NCI-H510A (cell line): ENCODE measurements at places on chromosomes 12 and 14.

DNA sequence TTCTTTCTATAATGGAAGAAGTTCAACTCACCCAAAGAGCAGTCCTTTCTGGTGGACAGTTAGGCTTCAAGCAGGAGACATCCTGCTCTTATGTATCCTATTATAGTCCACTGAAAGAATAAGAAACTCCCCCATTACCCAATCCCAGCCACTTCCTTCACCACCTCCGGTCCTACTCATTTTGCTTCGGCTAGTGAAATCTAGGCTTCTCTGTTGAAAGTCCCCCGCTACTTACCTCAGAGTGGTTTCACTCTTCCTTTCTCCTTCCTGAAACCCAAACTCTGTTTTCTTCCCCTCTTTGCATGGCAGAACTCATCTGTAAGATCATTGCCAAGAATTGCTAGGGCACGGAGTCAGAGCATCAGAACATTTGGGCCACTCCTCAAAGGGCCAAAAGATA, at the start of gene GPR84:
GPR84 (minus strand) TSS at position 74 of the 400 bp plus-strand sequence. CDS start 635 bp downstream, outside the sequence.
- no peak for DNase-seq

DNA sequence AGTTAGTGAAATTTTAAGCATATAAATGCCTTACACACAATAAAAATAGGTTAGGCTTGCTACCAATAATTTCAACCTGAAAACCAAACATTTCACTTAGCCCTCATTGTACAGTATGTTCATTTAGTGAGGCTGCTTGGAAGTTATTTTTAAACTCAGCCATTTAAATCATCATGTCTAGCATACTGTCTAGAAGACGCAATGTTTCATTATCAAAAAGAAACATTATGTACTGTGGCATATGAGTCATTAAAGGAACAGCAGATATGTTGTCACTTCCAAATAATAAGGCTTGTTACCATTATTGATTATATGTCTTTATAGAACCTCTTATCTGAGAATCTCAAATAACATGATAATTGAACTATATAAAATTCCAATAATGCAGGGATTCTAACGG, 304.7 kb downstream of the RMST start:
- no peak for DNase-seq

DNA sequence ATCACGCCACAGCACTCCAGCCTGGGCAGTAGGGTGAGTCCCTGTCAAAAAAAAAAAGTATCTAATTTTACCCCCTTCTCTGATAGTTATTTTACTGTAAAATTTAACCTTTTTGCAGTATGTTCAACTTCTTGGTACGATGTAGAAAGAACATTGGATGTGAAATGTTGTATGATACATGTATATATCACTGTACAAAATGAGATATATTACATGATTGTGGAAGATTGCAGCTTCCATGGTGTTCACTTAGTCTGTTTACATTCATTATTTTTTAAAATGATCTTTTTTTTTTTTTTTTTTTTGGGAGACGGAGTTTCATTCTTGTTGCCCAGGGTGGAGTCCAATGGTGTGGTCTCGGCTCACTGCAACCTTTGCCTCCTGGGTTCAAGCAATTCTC, 9.0 kb downstream of the SP1 start:
- DNase-seq = no peak

- DNase-seq = no peak
These were observed 40.6 kb downstream of the C12orf42 start for GRCh38 chr12:103455020-103455763.

DNA sequence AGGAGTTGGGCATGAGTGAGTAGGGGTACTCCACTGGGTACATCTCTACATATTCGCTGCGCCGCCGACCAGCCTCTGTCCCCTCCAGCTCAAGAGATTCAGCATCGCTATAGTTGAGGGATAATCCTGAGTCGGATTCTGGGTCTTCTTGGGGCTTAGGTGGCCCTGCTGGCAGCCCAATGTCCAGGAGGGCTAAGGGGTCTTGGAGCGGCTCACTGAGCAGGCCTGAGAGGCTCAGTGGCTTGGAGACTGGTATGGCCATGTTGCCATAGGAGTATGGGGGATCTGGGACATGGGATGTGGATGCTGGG, 7.9 kb downstream of the NFE2 start:
- DNase-seq = no peak

- DNase-seq = no peak
These were observed 164.1 kb downstream of the EPS8 start for GRCh38 chr12:15625075-15625474.

DNA sequence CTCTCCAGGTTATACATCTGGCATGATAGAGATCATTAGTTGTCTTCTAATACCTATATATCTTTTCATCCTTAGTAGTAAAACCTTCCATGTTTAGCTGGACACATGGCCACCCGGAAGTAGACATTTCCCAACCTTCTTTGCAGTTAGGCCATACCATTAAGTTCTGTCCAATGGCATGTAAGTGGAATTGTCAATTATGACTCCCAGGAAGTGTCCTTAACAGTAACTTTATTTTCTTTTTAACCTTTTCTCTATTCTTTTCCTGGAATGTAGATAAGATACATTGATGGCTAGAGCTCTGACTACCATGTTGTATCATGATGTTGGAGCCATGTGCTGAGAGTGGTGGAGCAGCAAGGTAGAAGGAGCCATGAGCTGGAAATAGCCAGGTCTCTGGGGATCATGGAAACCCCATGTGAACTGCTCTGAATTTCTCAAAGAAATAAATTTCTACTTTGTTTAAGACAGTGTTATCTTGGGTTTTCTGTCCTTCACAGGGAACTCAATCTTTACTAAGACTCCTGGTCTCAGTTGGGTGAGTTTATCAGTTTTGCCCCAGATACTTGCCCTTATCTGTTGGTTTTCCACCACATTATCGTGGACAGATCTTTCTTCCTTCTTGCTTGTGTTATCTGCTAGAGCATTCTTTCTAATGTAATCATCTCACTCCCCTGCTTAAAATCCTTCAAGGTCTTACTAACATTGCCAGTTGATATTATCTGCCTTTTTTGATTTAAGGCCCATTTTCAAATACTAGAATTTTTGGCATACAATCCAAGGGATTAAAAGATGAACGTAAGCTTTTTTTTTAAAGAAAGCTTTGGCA, 5.1 kb upstream of the LTA4H start:
- no peak for DNase-seq

DNA sequence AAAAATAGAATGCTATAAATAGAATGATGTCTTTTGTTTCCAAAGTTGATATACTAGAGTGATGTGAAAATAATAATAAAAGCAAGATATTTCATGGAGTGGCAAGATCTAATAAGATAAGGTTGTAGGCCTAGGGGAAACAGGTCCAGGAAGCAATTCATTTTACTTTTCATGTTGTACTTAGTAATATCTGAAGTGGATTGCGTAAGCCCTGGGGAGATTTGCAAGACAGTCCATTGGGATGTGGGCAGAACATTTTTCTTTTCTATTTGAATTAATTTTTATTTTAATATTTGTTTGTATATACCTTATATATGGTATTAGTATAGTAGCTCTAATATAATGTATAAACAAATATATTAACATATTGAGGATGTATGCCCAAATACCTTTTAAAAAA, 7.5 kb downstream of the NUBPL start:
- DNase-seq = no peak

DNA sequence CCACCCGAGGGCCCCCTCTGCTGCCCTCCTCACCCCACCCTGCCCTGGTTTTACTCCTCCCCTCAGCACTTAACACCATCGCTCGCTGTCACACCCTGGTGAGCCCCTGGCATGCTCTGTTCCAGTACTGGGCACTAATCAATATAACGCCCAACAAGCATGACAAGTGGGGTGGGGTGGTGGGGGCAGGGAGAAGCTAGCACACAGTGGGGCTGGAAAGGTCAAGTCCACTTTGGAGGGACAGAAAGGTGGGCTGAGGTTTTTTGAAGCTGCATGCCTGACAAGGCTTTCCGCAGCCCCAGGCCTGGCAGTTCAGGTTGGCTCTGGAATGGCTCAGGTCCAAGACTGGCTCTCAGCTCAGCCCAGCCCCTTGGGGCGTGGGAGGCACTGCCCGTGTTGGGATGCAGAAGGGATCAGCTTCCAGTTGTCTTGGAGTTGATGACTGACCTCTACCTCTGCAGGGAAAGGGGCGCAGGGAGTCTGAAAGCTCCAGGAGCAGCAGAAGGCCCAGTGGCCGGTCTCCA, 34.1 kb downstream of the PLEKHG3 start:
- no peak for DNase-seq

DNA sequence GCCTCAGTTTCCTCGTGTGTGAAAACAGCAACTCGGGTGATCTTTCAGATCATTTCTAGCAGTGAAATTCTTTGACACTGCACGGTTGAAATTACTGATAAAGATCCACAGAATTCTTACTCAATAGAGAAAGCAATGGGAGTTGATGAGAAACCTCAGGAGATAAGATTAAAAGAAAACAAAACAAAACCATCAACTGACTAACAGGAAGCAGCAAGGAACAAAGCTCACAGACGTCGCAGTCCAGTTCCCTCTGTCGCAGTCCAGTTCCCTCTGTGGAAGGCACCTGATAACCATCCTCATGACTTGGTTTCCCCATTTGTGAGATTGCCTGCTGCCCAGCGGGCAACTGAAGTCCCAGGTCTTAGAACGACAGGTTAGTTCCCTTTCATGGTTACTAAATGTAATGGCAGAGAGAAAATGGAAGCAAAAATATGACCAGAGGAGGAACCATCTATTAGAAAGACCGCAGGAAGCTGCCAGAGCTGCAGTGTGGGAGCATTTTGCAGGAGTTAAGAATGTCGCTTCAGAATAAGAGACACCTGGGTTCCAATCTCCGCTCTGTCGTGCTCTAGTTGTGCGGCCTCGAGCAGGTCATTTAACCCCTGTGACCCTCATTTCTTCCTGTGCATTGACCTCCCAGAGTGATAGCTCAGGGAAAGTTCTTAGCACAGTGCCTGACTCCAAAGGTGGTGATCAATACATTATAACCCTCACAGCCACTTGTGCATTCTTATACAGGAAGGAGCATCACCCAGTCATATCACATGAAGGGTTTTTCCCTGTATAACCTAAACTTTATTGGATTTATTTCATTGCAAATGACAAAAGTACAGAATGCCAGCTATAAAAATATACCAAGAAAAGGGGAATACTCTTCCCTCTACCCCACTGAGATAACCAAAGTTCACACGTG, 5.1 kb upstream of the MED13L start:
- no peak for DNase-seq

- no peak for DNase-seq
These were observed 364.9 kb upstream of the GARIN6 start for GRCh38 chr12:99282624-99283023.

DNA sequence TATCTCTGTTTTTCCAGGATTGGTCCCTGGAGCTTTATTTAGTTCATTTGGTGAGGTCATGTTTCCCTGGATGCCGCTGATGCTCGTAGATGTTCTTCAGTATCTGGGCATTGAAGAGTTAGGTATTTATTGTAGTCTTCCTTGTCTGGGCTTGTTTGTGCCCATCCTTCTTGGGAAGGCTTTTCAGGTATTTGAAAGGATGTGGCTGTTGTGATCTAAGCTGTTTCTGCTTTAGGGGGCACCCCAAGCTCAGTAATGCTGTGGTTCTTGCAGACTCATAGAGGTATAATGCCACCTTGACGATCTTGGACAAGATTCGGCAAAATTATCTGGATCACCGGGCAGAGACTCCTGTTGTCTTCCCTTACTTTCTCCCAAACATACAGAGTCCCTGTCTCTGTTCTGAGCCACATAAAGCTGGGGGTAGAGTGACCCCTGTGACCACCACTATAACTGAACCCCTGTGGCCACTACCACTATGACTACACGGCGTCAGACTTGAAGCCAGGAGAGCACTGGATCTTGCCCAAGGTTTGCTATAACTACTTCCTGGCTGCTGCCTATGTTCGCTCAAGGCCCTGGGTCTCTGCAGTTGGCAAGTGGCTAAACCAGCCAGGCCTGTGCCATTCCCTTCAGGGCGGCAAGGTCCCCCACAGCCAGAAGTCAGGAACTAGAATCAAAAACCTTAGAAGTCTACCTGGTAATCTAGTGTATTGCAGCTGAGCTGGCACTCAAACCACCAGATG, 40.9 kb downstream of the FGD4 start:
- DNase-seq = no peak

GRCh38 chr14:62123961-62124360, 361.7 kb downstream of the SNAPC1 start:
- DNase-seq = no peak

GRCh38 chr12:77384941-77385340, 319.6 kb upstream of the E2F7 start:
- DNase-seq = no peak

- DNase-seq = no peak
These were observed 128.9 kb upstream of the SOX5 start for GRCh38 chr12:24078318-24078765.

GRCh38 chr14:67331368-67332125, 28.1 kb downstream of the ATP6V1D start:
- DNase-seq = no peak

DNA sequence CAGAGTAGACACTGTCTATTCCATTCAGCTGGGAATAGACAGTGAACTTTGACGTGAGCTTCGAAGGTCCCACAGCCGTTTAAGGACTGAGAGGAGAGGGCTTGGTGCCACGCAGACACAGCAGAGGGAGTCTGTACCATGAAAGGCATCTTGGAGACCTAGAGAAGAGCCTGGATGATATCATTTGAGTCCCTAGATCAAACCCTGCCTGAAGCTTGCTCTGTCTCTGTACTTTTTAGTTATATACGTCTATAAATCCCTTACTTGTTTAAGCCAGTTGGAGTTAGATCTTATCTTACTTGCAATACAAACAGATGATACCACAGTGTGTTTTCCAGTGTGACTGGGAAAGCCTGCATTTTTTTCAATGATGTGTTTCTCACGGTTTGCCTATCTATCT, 128.9 kb upstream of the RTL1 start:
- no peak for DNase-seq

DNA sequence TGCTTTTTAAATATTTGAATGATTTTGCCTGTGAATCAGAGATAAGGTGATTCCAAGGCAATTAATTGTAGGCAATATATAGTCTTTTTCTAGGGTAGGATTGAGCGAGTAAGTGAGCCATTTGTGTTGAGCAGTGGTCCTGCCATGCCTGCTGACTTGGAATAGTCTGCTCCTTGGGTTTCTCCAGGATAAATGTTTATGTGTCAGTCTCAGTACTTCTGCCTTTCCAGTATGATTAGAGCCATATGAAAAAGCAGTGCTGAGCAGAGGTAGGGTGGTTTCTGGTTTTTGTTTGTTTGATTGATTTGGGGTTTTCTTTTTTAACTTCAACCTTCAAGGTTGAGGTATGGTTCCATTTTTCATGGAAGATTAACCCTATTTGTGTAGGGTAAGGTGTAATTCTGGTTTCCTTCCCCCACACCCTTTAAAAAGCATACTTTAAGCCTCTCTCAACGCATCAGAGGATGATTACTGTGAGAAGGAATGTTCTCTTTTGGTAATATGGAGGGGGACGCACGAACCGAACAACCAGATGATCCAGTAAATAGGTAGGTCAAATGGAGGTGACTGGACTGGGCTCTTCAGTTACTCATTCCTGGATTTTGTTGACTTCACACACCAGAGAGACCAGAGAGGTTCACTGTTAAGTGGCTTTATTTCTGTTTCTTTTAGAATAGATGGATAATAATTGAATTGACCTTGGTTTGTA, 22.7 kb downstream of the FRMD6 start:
- no peak for DNase-seq

GRCh38 chr14:68972507-68973218, 6.4 kb downstream of the ACTN1 start:
- DNase-seq = no peak
